Spinal cord (tissue), 10 donors: ENCODE measurements at places on chromosomes 3 and 15.

DNA sequence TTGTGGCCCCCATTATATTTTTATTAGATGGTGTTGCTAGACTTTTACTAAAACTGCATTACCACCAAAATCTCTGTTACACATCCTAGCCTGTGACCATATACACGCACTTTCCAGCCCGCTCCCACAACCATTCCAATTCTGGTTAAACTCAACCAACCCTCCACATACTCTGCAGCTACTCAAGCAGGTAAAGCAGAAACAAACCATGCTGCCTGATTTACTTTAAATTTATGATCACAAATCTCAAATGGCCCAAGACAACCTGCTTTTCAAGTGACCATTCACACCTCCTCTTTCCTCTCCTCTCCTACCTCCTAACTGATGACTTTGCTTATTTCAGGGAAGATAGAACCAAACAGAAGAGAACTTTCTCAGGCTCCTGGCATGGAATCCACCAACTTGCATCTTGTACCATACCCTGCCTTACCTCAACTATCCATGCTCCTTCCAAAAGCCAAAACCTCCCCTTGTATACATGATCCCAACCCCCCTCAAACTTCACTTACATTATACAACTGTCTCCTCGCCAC is 18.5 kb downstream of the ULK4 start:
- no peak for DNase-seq

GRCh38 chr3:165885558-165886270 is 48.5 kb upstream of the BCHE start:
- DNase-seq = no peak

GRCh38 chr15:50797926-50798325 is 32.4 kb upstream of the SPPL2A start:
- no peak for DNase-seq

DNA sequence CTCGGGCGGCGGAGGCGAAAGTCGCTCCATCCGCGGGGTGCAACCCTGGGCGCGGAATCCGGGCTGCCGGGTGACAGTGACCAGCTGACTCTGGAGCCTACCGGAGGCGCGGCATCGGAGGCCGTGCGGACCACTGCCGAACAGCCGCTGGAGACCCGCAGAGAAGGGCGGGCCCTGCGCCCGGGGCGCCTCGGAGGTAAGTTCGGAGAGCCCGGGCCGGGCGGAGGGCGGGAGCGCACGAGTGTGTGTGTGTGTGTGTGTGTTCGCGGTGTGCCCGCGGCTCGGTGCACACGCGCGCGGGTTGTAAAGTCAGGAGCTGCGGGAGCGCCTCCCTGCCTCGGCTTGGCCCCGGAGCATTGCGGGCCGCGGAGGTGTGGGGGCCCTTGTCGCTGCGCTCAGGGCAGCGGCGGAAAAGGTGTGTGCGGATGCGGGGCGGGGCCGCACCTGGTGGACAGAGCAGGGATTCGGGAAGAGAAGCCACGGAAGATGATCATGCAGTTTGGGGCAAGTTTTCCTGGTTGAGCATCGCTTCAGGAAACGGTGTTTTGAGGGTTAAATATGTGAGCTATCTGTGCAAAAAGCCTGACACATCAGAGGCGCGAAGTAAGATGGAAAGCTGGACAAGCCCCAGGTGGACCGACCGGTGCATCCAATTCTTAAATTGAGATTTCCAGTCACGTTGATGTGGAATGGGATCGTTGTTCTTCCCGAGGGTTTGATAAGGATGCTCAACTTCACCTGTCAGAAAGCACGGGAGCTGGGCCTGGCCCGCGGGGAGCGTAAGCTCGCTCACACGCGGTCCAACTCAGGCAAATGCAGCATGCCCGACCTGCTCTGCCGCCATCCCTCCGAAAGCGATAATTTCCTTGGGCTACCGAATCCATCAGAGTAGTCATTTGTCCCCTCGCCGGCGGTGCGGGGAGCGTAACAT is 474 bp downstream of the MINAR1 start:
- DNase-seq = no peak

- DNase-seq = peak; percentile 54
These were observed 13.0 kb downstream of the TGM5 start for GRCh38 chr15:43253431-43254403.

- no peak for DNase-seq
These were observed 692 bp downstream of the ZWILCH start for GRCh38 chr15:66505818-66506217.

- DNase-seq = no peak
These were observed 453.6 kb upstream of the THBS1 start for GRCh38 chr15:39127151-39127790.

GRCh38 chr3:119302697-119303551 is 8.7 kb downstream of the ARHGAP31 start:
- DNase-seq = no peak

GRCh38 chr15:60649845-60650548 is 171.1 kb upstream of the ICE2 start:
- no peak for DNase-seq

DNA sequence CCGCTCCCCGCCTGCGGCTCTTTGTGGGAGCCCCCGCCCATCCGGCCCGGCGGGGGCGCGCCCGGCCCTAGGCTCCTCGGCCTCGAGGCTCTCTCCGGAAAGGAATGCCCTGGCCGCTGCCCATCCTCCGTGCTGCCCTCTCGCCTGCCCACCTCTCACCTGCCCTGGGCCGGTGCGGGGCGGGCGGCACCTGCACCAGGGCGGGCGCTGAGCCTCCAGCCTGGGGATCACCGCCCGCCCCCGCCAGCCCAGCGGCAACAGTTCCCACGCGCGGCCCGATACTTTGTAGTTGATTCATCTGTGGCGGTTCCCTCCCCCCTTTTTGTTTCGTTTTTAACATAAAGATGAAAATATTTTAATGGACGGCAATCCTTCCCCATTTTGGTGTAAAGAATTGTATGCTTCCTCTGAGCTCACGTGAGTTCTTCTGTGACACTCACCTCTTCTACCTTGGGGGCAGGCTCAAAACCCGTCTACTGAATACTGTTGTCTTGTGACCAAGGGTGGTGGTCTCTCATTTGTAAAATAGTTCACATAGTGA is 1.9 kb downstream of the KLF13 start:
- DNase-seq = no peak

- no peak for DNase-seq
These were observed 1.2 kb downstream of the SIDT1 start for GRCh38 chr3:113533534-113533892.

DNA sequence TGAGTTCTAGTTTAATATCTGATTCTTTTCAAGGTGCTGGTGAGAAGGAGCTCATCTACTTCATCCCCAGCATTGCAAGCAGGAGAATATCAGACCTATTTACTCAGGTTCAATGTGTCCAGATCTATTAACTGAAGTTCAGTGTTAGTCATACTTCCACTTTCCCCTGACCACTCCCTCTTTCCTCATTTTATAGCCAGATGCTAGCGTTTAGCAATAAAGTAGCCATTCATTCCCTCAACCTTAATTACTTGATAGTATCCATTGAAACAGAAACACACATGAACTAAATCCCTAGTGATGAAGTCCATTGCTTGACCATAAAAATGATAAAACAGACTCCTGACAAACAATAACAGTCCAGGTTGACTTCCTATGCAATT is 60.0 kb downstream of the RPL22L1 start:
- DNase-seq = no peak

GRCh38 chr3:115062009-115062408 is 85.1 kb downstream of the ZBTB20 start:
- peak; percentile 46 for DNase-seq

- DNase-seq = no peak
These were observed 98.9 kb upstream of the TLE3 start for GRCh38 chr15:70196372-70197316.
